ENCODE measurements at places on chromosomes 2 and 18.

GRCh38 chr2:217356142-217356541, 496.3 kb upstream of the TNP1 start:
- no peak for DNase-seq

DNA sequence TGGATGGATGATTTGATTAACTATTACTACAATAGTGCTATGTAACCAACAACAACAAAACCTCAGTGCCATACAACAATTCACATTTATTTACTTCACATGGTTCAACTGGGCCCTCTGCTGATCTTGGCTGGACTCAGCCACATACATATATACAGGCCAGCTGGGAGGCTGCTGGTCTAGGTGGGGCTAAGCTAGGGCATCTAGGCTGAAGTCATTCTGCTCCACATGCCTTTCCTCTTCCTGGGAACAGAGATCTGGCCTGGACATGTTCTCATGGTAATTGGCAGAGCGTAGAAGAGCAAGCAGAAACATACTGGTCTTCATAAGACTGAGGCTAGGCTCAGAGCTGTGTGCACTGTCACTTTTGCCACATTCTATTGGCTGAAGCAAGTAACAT, 102.8 kb upstream of the RNF152 start:
- no peak for DNase-seq

- DNase-seq: no peak
Observed at GRCh38 chr2:14420851-14421250, 211.7 kb upstream of the LRATD1 start.

GRCh38 chr2:2707206-2707991, 376.3 kb upstream of the MYT1L start:
- no peak for DNase-seq

DNA sequence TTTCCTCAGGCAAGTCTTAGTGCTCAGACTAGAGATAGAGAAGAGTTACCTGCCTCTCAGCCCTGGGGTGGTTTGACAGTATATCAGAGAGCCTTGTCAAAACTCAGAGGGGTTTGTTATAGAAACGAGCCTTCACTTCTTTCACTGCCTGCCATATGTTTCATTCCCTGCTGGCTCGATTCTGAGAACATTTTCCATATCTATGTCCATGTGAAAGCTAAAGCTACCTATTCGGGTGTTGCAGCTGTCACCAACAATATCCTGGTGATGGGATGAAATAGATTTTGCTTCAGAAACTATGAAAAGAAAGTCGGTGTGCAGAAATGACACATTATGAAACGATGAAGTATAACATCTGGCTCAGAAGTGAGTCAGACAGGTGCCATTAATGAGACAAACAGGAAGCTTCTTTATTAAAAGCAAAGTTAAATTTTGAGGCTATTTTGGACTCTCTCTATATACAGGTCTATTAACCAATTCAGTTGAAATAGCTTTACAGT, 56.1 kb upstream of the TANK start:
- DNase-seq: no peak

DNA sequence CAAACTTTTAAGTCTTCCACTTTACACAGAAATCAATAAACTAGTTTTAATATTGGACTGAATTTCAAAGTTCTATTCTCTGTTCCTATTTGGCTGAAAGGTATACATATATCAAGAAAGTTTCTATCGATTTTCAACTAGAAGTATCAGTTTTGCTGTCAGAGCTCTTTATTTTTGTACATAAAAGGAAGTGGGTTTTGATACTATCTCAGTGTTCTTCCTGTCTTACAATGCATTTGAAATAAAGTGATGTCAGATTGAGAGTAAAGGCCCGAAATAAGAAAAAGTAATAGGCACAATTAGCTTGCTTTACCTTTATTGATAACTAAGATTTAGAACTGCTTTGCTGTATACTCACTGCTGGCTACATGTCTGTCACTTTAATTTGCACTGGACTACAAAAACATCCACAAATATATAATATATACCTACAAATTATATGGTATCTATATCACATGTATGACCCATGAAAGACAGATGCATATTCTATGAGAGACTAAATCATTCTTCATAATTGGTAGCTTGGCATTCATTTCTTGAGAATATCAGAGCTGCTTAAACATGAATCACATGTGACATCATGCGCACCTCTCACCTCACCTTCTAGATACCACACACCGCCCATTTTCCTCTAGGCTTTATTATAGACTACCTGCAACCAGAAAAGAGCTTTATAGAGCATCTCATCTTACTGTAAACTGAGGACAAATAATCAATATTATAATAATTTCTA, 83.6 kb downstream of the ASXL2 start:
- DNase-seq: no peak

DNA sequence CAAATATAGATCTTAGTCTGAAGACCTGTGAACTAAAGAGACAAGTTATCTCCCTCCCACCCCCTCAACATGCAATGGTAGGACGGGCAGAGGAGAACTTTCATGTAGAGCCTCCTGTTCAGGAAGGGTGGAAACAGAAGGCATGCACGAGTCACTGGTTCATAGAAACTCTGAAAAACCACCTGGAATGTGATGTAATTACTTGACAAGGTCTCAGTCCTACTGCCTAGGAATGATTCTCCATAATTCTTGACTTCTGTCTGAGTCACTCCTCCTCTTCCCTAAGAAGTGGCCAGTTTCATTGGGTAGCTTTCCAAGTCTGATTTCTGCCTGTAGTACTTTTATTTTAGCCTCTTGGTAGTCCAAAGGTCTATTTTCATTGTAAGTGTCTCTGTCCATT, 277.3 kb downstream of the PTPRM start:
- no peak for DNase-seq

- DNase-seq: no peak
Observed at GRCh38 chr2:110650346-110650745, 27.5 kb downstream of the BUB1 start.

DNA sequence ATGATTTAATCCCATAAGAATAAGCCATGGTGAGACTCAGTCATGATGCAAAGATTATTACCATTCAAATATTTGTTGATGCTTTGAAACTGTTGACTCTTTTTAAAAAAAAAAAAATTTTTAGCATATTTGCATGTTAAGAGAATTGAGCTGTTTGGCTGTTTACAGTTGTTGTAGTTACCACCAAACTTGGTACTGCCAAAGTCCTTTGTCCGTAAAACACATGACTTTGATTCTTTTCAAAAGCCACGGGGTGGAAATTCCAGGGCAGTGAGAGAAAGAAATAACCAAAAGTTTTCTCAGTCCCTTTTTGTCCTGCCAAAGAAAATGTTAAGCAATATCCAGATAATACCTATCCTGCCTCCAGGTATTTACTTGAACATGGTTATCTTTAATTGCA, 474.8 kb downstream of the METTL4 start:
- no peak for DNase-seq

- no peak for DNase-seq
Observed at GRCh38 chr2:21763501-21763900, 639.7 kb downstream of the TDRD15 start.

DNA sequence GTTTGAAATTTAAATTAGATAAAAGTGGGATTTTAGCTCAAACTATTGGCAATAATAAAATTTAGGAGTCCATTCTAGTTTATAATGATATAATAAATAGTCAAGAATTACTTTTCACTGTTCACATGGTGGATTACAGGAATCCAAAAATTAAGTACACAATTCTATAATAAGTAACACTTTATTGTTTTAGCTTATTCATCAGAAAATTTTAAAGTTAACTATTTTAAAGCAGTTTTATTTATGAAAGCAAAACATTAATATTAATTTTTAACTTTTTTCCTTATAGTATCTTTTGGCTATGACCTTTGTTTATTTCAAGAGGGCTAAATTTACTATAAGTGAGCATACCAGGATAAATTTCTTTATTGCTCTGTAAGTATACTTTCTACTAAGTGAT, 11.4 kb downstream of the SPDYA start:
- DNase-seq: no peak

- no peak for DNase-seq
Observed at GRCh38 chr2:157627594-157628476, 829 bp downstream of the ACVR1C start.

DNA sequence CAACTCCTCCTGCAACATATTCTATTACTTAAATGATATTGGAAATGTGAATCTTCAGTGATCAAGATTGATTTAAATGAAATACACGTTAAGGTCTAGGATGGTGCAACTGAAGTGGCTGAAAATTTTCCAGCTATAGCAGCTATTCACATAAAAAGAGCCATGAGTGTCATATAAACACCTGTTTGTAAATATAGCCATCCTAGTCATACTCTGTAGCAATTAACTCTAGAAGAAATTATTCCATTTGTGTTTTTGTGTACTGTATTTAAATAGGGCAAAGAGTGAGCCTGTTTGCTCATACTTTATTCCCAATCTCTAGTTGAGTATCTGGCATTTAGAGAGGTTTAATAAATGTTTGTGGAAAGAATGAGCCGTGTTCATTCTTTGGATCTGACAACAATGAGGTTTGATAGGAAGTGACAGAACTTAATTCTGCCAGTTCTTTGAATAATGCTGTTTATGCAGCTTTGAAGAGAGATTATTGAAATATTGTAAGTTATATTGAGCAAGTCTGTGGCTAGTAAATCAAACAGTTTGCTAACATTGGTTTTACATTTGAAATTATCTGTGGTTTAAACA, 49.7 kb downstream of the BABAM2 start:
- DNase-seq: no peak

- DNase-seq: no peak
Observed at GRCh38 chr2:16828828-16829160, 163.2 kb upstream of the CYRIA start.

DNA sequence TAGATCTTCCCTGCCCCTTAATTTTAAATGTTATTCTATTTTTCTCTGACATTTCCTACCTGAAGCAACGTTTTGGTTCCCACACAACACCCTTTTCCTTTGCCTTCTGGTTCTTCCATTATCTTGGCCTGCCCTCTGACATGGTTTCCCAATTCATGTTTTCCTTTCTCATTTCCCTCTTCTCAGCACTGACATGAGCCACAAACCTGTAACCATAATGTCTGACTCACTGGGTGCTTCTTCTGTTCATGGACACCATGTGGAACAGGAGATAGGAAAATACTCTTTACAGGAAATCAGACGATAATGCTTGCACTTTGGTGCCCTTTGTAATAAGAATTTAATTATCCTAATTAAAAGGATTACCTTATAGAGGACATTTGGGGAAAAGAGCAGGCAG, 142.0 kb downstream of the ZEB2 start:
- no peak for DNase-seq

GRCh38 chr2:20755132-20755800, 67.6 kb downstream of the LDAH start:
- no peak for DNase-seq

- no peak for DNase-seq
Observed at GRCh38 chr2:192407692-192408091, 213.0 kb upstream of the TMEFF2 start.

- no peak for DNase-seq
Observed at GRCh38 chr2:53949457-53949856, 21.3 kb downstream of the PSME4 start.

DNA sequence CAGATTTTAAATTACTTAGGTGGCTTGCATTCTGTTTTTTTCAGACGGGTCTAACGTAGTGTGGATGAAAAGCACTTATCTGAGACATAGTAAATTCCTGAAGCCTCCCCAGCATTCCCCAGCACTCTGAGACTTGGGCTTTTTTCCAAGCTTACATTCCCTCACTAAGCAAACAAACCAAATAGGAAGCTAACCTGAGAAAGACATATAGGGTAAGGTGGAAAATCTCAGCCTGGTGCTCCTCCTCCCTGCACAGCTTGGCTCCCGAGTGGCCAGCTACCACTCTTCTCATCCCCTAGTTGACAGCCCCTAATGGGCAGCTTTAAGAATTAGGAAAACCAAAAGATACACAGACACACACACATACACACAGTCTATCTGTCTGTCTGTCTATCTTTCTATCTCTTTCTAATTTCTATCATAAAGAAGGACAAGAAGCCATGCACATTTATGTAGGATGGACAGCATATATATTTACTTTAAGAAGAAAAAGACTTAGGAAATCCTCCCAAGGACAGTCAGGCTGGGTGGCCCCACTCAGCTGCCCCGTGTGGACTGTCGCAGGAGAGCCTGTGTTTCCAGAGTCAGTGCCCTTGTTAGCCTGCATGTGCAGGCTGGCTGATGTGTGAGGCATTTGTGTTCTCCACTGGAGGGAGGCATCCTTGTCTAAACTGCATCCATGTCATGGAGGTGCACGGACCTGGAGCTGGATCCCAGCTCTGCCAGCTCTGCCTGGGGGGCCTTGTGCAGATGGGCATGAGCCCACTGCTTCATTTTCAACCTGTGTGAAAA, 8.2 kb downstream of the CNNM3 start:
- DNase-seq: no peak

GRCh38 chr18:72742002-72742401, 125.8 kb downstream of the NETO1 start:
- DNase-seq: no peak

- no peak for DNase-seq
Observed at GRCh38 chr2:159380685-159381239, 94.3 kb upstream of the WDSUB1 start.

DNA sequence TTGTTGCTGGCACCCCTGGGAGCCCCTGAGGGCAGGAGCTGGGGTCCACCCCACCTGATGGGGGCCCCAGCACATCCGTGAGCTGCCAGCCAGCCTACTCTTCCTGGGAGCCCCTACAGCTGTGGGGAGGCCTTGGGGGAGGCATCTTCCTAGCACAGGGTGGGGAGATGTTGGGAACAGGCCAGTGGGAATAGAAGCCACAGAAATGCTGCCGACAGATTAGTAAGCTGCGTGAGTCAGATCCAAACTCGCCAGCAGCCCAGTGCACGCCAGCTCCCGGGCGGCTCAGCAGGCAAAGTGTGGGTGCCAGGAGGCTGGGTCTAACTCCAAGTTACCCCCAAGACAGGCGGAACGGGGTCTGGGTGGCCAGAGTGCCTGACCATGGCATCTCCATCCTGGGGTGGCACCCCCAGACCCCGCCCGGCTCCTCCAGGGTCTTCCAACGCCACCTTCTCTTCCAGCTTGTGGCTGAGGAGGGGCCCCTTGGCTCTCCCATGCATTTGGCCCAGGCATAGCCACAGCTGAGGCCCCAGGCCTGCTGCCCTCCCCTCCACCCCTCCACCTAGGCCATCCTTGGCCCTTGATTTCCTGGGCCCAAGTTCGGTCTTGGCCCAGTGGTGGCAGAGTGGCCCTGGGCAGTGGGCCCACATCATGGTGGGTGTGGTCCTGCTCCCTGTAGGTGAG, 15.3 kb downstream of the CROCC2 start:
- DNase-seq: peak; percentile 2

- no peak for DNase-seq
Observed at GRCh38 chr2:143698352-143698751, 569.1 kb downstream of the ARHGAP15 start.

- peak; percentile 36 for DNase-seq
Observed at GRCh38 chr2:68925295-68925896, 27.3 kb downstream of the GKN2 start.

- no peak for DNase-seq
Observed at GRCh38 chr2:108377815-108378630, at the start of gene SULT1C4. Gene SULT1C4, plus strand, starts transcription at chr2:108377954. Its CDS starts 384 bp downstream, at chr2:108378338.

DNA sequence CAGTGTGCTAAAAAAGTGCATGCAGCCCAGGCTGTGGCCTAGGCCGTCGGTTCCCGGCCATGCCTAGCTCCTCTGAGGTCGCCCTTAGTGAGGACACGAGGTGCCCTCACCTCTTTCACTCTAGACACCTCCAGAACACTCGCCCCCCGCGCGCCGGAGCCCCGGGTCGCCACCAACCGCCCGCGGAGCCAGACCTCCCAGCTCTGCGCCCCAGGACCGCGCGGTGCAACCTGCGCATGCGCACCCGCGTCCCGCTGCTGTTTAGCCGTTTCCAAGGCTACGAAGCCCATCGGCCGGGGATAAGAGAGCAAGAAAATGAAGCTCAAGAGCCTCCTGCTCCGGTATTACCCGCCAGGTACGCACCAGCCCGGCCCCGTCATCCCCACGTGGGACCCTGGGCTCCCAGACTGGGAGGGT, at the start of gene DAW1:
Gene DAW1, plus strand, starts transcription at position 257 of the 417 bp plus-strand sequence. Its CDS starts 59 bp downstream, at position 316.
- DNase-seq: no peak

- no peak for DNase-seq
Observed at GRCh38 chr2:60507211-60507965, 46.1 kb downstream of the BCL11A start.
